ENCODE measurements at places on chromosomes 16 and 17. TPM values are rescaled to one million over a fixed set of nuclear protein-coding genes. Genes with fewer than 3 reads are reported as not detected.

- no peak for DNase-seq
Measured at GRCh38 chr17:76145231-76146052, 4.4 kb upstream of the FOXJ1 start.

GRCh38 chr16:87562201-87562600, 40.1 kb upstream of the JPH3 start:
- no peak for DNase-seq

DNA sequence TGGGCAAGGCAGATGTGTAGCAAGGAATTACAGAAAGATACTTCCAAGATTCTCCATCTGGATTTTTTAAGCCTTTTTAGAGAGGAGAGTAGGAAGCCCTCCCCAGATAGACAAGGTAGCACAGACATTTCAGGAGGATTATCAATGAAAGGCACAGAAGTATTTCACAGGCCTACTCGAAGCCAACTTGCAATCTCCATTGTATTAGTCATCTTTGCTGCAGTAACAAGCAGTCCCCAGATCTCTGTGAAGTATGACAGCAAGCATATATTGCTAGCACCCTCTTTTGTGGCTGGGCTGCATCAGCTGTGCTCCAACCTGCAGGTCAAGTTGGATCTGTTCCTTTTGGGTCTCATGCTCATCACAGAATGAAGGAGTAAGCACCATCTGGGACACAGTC, 101.6 kb downstream of the MAF start:
- no peak for DNase-seq

GRCh38 chr17:5050278-5050677, 15.1 kb upstream of the SLC52A1 start:
- no peak for DNase-seq

- no peak for DNase-seq
Measured at GRCh38 chr17:38701504-38702165, 3.4 kb upstream of the MLLT6 start.

DNA sequence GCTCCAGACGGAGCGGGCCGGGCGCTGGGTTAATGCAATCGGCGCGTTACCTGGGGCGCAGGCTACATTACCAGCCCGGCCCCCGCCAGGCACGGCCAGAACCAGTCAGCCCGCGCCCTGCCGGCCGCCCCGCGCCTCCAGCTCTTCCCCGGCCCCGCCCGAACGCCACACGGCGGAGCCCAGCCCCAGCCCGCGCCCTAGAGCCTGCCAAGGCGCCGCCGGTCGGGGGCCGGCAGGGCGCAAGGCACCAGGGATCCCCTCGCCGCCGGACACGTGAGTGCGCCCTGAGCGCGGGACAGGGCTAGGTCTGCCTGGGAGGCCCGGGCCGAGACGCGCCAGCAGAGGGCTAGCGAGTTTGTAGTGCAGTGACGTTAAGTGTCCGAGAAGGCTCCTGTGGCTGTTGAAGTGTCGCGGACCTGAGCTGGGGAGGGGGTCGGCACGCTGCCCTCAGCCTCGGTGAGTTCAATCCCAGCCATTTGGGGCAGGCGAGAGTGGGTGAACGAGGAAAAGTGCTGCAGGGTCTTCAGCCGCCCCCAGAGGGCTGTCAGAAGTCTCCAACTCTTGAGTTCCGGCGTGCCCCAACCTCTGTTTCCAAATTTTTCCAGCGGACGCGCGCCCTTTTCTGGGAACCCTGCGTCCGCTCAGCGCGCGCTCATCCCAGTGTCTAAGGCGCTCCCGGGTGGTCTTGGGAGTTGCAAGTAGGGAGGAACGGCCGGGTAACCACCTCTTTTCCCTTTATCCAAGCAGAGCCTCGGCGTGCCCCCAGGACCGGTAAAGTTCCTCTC, at the start of gene SLC6A2:
SLC6A2 (plus strand) TSS at position 92 of the 785 bp plus-strand sequence. CDS start 707 bp downstream, outside the sequence.
- no peak for DNase-seq

DNA sequence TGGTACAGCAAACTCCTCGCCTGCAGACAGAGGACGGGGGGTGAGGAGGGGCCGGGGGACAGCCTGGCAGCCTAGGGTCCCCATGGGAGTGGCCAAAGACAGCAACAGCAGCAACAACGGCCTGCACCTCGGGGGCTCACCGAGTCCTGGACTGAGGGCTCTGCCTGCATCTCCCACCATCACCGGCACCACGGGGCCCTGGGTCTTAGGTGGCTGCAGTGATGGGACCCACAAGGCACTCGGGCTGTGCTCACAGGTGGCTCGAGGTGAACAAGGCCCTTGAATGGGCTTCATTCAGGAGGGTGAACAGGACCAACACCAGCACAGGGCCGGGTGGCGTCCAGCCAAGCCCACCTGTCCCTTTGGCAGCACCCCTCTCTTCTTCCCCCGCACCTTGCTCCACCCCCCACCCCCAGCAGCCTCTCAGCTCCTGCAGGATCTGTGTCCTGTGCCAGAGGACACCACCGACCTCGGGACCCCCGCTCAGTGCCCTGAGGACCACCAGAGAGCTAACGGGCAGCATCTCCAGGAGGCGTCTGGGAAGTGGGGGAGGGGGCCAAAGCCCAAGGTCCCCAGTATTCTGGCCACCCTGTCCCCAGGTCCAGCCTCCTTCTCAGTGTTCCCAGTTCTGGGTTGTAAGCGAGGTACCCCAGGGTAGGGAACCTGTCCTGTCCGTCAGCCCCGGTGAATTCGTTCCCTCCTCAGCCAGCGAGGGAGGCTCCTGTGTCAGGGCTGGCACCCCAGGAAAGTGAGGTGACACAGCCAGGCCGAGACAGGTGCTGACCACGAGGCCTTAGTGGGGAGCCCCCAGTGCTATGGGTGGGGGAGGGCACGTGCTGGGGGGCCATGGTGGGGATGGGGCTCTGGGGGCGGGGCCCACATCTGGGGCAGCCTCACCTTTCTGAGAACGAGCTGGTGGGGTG, 94.3 kb downstream of the TBC1D16 start:
- no peak for DNase-seq

- DNase-seq: no peak
Measured at GRCh38 chr17:48043176-48043575, 5.0 kb upstream of the NFE2L1 start.

DNA sequence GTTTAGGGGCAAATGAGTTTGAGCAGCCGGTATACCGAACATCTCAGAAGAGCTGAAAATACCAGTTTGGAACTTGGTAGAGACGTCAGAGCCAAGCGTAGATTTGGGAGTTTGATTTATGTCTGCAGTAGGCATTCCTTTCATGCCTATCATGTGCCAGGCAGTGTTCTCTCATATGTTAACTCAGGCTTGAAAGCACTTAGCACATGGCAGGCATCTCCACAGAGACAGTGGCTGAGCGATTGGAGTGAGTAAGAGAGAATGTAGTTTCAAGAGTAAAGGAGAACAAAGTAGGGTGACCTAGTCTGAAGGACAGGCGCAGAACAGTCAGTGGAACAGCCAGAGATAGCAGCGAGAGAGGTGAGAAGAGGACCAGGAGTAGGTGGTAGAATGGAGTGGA, 207.0 kb downstream of the FTO start:
- DNase-seq: no peak

GRCh38 chr16:24834459-24835335, 11.1 kb upstream of the SLC5A11 start:
- DNase-seq: no peak

DNA sequence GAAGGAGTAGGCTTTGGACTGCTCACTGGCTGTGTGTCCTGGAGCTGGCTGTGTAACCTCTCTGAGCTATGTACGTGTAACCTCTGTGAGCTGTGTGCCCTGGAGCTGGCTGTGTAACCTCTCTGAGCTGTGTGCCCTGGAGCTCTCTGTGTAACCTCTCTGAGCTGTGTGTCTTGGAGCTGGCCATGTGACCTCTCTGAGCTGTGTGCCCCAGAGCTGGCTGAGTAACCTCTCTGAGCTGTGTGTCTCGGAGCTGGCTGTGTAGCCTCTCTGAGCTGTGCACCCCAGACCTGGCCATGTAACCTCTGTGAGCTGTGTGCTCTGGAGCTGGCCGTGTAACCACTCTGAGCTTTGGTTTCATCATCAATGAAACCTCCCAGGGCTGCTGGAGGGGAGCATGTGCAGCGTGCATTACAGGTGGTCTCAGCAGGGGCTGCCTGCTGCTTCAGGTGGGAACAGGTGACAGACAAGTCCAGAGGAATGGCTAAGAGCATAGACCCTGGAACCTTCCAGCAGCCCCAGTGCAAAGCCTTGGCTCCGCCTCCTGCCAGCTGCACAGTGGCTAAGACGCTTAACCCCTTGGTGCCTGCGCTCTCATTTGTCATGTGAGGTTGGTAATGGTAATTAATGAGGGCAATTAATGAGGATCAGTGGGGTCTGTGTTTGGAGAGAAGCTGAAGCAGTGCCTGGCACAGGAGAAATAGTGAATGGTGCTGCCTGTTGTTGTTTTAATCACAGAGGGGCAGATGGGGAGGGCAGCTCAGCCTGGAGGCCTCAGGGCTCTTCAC, 86.7 kb downstream of the KATNIP start:
- no peak for DNase-seq

DNA sequence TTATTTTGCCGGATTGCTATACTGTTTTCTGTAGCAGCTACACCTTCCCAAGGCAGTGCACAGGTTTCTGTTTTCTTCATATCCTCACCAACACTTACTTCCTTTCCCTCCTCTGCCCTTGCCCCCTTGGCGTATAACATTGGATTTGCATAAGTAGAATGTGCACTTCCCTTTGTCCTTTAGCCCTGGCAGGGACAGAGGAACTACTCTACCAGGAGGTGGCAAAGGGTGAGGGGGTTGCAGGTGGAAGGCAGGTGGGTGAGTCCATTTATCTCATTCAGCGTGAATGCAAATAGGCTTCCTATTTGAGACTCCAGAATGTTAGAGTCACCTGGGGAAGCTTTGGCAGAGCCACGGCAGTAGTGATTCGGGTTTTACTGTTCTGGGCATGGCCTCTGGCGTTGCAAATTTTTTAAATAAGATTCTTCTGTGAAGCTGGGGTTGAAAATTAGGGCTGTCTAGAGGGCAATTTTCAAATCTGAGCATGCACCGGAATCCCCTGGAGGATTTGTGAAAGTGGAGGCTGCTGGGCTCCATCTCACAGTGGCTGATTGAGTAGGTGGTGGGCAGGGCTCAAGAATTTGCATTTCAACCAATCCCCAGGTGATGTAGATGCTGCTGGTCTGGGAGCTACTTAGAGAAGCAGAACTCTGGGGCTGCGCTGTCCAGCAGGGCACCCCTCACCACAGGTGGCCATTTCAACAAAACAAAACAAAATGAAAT, 84.7 kb downstream of the PLCG2 start:
- DNase-seq: no peak

GRCh38 chr16:83581994-83582747, 225.6 kb upstream of the HSBP1 start:
- no peak for DNase-seq

DNA sequence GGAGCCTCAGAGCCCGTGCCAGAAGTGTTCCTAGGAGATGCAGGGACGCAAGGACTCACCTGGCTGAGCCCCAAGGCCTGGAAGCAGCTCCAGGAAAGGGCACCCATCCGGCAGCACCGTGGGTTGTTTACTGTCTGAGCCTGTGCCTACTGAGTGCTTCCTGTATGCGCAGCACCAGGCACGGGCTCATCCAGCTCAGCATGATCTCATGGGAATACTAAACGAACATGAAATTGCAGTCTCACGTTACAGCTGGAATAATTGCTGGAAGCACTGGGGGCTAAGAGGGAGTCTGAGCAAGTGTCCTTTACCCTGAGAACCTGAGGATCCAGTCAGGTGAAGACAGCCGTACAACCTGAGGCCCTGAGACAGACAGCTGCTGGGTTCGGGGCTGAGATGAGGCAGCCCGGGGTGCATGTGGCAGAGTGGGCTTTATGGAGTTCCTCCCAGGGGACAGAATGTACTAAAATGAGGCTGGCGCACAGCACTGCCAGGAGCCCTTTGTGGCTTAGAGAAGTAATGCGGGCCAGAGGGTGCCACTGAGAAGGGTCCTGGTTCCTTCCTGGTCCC, 5.4 kb downstream of the CTRL start:
- DNase-seq: no peak

DNA sequence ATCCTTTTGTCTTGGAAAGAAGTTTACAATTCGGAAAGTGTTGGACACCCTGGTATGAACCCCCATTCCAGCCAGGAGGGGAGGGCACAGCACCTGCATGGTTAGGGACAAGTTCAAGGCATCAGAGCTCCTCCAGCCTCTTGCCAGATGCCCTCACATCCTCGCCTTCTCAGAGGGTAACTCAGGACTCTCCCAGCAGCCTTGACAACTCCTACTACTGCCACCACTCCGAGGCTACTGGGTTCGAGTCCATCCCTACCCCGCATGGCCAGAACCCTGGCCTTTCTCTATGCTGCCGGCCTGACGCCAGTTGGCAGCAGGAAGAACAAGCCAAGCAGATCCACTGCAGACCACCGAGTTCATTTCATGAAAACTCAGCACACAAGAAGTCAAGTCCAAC, 34.1 kb downstream of the AXIN2 start:
- no peak for DNase-seq

DNA sequence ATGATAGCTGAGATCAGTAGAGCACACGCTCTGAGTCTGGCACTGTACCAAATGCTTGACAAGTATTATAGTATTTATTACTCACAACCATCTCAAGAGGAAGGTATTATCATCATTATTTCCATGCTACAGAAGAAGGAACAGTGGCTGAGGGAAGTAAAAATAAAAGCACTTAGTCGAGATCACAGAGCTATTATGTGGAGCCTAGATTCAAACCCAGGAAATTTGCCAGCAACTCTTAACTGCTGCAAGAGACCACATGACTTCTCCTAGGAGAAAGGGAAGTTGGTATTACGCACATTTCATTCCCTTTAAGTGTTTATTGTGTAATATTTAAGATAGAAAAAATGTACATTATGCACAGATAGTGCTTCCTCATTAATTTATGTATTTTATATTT, 1.0 kb upstream of the RHOT1 start:
- no peak for DNase-seq

- no peak for DNase-seq
Measured at GRCh38 chr16:716200-716568, 1.3 kb downstream of the METRN start.

DNA sequence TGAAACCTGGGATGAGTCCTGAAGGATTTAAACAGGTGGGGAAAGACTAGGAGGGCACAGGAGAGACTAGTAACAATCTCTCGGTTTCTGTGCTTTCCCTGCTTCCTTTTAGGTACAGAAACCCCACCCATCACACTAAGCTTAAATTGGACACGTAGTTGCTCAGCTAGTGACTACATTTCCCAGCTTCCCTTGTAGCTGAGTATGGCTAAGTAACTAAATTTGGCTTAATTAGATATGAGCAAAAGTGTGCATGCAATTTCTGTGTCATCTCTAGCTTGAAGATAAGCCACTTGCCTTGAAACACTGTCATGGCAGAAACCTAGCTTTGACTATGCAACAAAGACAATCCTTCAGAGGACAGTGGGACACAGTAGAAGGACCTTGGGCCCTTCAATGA, 36.5 kb downstream of the CACNG1 start:
- DNase-seq: no peak

The MYO15A gene
- not detected for total RNA-seq

The SEPTIN12 gene
- not detected for total RNA-seq

The CASKIN1 gene
- 4.3 TPM for total RNA-seq

The SMG6 gene
- total RNA-seq: 29.3 TPM

The ARL5C gene
- total RNA-seq: not detected

The HSF5 gene
- total RNA-seq: not detected

The ABCA8 gene
- 65.9 TPM for total RNA-seq

The MYH8 gene
- not detected for total RNA-seq

The CHP2 gene
- total RNA-seq: not detected

The C16orf96 gene
- 0.24 TPM for total RNA-seq

The ABCC11 gene
- total RNA-seq: not detected

The TERB1 gene
- total RNA-seq: not detected
